ENCODE measurements at places on chromosomes 3 and 15.

GRCh38 chr3:168975576-168975975 lies 687.9 kb downstream of the MECOM start:
- no peak for DNase-seq

- DNase-seq: no peak
Measured at GRCh38 chr3:108219336-108219735, 2.9 kb downstream of the IFT57 start.

GRCh38 chr15:47355759-47356158 lies 361.5 kb upstream of the SEMA6D start:
- no peak for DNase-seq

DNA sequence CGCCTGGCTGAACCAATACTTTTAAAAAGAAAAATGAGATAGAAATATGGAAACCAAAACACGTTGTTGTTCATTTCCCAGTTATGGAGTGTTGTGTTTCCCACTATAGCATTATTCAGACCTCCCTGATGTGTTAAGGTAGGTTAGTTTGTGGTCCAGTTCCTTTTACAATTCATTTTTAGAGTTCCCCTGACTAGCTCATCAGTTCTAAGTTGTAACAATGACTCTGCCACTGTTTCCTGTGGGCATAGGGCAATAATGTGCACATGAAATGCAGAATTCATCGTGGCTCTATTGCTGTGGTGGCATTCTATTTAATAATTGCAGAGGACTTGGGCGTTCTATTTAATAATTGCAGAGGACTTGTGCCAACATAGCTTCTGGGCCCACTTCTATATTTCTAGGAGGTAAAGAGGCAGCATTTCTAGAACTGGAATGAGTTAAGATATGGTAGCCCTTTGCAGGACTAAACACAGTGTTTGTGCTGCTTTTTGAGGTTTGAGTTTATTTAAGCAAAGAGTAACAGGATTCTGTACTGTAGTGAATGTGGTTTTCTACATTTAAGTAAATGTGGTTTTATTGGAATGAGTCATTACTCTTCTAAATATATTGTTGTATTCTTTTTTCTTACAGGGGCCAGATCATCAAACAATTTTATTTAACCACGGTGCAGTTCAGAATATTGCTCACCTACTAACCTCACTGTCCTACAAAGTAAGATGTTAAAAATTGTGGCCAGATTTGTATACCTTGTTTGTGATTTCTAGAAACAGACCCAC lies 47.5 kb downstream of the ARMC8 start:
- no peak for DNase-seq
